ENCODE measurements at places on chromosomes 7 and 10.

- no peak for DNase-seq
Observed at GRCh38 chr10:14349081-14349480, 18.4 kb upstream of the FRMD4A start.

GRCh38 chr10:33115738-33116719, 158.0 kb upstream of the ITGB1 start:
- DNase-seq = no peak

- DNase-seq = no peak
Observed at GRCh38 chr10:118481871-118482270, 113.6 kb downstream of the PRLHR start.

DNA sequence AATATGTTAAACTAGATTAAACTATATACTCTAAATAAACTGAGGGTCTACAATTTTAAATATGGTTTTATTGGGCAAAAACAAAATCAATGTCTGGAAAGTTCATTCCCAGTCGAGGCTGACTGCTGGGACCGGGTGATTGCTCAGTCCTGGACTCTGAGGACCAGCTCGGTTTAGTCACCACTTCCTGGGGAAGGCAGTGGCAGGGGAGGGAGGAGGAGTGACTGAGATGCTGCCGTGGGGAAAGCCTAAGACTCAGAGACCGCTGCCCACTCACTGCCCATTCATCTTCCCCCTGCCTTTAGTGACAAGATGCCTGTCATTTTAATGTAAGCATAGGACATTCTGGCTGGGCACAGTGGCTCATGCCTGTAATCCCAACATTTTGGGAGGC, 29.0 kb downstream of the ATOH7 start:
- DNase-seq = no peak

- DNase-seq = no peak
Observed at GRCh38 chr10:11587722-11588259, 23.7 kb downstream of the USP6NL start.

DNA sequence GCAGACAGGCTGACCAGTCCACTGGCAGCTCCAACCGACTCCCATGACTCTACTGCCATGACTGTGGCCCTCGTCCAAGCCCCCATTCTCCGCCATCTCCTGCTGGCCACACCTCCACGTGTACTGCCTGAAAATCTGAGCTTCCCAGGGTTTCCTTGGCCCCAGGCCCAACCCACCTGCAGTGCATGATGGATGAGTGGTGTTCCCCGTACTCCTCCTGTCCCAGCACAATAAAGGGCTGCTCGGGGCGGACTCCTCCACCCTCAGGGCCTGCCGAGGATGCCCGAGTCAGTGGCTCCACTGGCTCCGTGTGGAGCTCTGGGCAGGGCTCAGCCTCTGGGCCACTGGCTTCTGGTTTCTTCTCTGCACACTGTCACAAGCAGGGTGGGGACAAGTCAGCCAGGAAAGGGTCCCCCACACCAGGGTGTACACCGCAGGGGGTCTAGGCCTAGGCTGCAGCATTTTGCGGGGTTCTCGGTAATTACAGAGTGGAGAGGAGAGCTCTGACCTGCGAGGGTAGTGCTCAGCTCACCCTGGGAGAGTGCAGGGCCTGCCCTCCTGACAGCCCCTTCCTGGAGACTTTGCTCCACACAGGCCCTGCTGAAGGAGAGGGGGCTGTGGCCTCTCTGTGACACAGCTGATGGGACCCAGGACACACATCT, 15.2 kb downstream of the WDR91 start:
- DNase-seq = no peak

GRCh38 chr7:112238852-112239610, 32.5 kb downstream of the ZNF277 start:
- no peak for DNase-seq

DNA sequence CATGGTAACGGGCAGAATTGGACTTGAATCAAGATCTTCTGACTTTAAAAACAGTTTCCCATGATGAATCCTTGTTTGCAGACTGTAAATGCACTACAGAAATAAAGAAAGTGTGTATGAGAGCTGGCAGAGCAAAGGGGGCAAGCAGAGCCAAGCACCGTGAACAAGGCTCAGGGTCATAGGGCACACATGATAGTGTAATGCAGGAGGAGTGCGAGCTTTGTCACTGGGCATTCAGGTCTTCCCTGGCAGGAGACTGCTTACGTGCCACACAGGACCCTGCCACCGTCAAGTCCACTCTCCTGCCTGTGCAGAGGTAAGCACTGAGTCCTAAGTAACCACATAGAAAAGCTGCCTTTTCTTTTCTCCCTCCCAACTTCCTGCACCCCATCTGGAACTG, 93.1 kb upstream of the NPVF start:
- no peak for DNase-seq

GRCh38 chr10:93376372-93377293, 105.5 kb downstream of the MYOF start:
- peak; percentile 21 for DNase-seq

DNA sequence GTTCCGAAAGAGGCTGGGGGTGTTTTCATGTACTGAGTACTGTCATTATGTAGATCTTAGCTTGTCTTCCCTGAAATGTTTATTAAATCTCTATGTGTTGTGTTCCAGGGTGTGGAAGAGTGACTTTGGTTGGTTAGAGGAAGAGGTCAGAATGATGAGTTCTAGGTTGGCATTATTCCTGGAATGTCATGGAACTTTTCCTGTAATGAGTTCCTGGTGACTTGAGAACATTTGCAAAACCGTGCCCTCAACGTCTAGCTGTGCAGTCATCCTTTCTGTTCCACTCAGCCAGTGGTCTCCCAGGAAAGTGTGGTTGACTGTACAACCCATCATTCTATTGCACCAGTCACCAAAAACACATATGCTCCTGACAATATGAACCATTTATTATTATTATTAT, 129.6 kb downstream of the BICC1 start:
- no peak for DNase-seq
